Germinal center (tissue), 1 donor: ENCODE measurements at places on chromosomes 3 and 15.

- no peak for DNase-seq
These were observed 30.6 kb downstream of the NMD3 start for GRCh38 chr3:161251716-161252115.

- no peak for DNase-seq
These were observed 98.4 kb downstream of the FSIP1 start for GRCh38 chr15:39684233-39684632.

GRCh38 chr3:187183210-187183862, 13.9 kb upstream of the RTP1 start:
- DNase-seq: no peak

DNA sequence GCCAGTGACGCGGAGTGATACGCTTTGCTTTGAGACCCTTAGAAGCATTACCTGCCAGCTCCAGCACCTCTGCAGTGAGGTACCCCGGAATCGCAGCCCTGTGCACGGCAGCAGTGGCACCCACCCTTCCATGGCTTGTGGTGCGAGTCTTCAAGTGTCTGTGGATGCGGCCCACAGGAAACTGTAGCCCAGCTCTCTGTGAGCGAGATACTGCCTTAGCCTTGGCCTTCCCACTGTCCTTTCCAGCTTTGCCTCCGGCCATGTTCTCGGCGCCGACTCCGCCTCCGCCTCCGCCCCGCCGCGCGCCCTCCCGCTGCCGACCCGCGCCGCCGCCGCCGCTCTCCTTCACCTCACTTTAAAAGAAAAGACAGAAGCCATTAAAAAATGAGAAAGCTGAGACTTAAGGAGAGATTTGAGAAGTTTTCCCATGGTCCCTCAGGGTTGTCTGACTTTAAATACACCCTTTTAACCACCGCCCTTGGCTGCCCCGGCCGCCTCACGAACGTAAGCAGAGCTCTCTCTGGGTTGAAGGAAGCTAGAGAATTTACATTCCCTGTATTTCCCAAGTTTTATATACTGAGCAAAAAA, 78.5 kb upstream of the FAM174B start:
- no peak for DNase-seq

GRCh38 chr3:137762674-137763593, 1.2 kb upstream of the SOX14 start:
- DNase-seq: no peak

GRCh38 chr3:126357295-126358037, at the start of gene KLF15:
KLF15 (minus strand) TSS chr3:126357408; CDS start chr3:126352922, 4,486 bp downstream.
- peak; percentile 94 for DNase-seq

GRCh38 chr15:33068511-33068990, 126.0 kb downstream of the FMN1 start:
- no peak for DNase-seq

DNA sequence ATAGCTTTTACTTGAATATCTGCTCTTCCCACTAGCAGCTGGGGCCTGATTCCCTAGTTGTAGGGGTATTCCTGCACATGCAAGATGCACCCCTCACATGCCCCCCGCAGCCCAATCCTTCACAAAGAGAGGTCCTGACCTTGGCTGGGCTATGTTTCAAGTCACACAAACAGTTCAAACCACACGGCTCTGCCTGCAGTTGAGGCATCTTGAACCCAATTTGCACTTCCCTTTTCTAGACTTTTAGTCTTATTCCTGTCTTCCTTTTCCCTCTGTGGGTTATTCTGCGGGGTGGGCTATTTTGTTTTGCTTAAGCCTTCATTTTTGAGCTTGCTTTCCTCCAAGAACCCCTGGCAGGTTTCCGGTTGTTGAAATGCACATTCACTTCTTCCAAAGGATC, 13.3 kb upstream of the CCR1 start:
- DNase-seq: no peak

DNA sequence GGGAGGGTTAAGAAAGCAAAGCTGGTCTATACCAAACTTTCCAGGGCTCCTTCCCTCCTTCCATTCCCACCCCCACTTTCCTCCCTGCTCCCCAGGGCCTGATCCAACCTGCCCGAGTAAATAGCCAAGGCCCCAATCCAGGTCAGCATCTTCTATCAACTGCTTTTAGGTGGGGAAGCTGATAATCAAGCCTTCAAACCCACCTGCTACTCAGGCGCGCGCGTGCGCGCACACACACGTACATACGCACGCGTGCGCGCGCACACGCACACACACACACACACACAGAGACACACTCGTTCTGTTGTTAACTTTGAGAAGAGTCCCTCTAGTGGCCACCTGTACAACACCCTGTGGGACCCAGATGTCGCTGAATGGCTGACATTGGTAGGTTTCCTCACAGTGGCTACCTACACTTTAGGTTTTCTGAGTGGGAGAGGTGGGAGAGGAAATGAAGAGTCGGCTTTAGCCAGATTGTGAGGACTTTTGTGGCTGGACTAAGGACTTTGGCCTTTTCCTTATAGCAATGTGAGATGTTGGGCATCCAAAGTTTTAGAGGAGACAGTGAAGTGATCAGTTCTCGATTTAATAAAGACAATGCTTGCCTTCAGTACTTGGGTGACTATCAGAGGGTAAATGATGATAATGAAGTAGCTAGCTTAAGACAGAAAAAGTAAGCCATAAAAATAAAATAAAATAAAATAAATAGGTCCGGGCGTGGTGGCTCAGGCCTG, 179.9 kb upstream of the C2CD4B start:
- DNase-seq: peak; percentile 66

DNA sequence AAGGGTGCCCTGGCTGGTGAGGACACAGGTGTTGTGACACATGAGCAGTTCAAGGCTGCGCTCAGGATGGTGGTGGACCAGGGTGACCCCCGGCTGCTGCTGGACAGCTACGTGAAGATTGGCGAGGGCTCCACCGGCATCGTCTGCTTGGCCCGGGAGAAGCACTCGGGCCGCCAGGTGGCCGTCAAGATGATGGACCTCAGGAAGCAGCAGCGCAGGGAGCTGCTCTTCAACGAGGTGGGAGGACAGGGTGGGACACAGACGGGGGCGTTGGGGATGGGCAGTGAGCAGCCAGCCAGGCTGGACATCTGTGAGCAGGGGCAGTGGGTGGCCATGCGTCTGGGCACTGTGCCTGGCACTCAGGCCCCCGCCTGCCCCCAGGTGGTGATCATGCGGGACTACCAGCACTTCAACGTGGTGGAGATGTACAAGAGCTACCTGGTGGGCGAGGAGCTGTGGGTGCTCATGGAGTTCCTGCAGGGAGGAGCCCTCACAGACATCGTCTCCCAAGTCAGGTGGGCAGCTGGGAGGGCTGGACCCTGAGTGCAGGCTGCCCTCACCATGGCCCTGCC, 10.3 kb downstream of the ANKRD63 start:
- no peak for DNase-seq

DNA sequence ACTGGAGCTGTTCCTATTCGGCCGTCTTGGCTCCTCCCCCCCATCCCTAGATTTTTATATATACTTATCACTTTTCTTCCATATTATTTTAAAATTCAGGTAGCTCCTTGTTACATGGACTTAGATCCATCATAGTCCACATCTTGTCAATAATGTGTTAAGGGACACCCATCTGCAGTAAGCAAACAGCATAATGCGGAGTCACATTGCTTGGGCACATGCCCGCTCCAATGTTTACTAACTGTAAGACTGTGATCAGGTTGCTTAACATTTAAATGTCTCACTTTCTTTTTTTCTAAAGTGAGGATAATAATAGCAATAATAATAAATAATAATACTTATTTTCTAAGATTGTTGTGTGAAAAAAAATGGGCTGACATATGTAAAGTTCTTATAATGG, 303.2 kb upstream of the SOX14 start:
- DNase-seq: no peak

DNA sequence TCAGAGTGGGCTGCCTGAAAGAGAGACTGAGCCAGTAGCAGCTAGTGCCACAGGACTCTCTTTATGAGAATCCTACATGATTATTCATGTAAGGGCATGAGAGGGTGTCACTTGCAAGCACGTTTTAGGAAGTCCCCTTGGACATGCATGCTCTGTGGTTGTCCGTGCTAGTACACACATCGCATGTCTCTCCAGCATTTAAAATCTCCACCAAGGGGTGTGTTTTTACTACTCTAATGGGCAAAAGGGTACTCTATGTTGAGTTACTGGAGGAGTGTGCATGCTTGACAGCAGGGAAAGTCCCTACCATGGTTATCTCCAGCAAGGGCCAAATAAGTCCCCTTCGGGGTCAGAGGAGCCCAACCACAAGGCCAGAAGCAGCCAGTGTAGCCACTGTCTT, 70.7 kb downstream of the DCLK3 start:
- DNase-seq: no peak

- no peak for DNase-seq
These were observed 123.3 kb upstream of the RASGRP1 start for GRCh38 chr15:38687775-38688495.

- no peak for DNase-seq
These were observed 319.9 kb upstream of the GBE1 start for GRCh38 chr3:82081351-82081750.

DNA sequence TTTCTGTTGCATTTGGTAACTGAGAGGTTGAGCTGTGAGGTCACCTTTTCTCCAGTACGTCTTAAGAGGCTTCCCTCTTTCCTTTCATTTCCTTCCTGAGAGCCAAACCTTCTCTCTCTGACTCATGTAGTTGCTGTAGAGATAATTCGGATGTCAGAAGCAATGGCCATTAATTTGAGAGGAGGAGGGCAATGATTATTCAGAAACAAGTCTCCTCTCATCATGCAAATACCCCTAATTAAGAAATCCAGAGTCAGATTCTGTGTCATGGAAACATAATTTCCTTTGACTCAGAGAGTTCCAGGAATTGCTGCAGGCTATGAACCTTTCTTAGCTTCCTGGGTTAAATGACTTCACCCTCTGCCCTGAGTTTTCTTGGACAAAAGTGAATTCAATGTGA, 59.0 kb upstream of the GSK3B start:
- DNase-seq: no peak

DNA sequence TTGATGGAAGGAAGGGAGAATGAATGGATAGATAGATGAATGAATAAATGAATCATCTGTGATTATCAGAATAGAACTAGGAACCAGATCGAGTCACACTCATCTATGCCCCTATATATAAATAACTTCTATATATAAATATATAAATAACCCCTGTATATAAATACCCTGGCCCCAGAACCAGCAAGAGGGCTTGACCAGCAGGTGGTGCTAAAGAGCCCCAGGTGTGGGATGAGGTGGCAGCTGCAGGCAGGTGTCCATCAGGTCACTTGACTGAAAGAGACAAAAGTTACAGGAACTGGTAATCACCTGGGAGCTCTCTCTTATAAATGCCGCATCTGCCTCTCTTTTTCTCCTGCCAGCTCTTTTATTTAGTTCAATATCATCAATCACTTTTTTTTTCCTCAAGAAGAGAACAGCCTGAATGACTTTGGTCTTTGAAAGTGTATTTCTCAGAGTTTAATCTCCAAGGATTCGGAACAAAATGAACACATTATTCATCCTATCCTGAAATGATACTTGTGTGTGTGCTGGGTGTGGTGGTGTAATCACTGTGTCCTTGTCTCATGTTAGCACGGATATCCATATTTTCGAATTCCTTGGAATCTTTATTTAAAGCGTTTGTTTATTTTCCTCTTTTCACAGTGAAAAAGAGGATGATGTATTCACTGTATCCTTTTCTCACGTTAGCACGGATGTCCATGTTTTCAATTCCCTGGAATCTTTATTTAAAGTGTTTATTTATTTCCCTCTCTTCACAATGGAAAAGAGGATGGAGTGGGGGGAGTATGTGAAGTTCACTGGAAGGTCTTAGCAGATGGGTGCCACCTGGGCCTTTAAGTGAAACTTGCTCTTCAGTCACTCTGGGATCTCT, 35.4 kb upstream of the ATG7 start:
- DNase-seq: peak; percentile 67

GRCh38 chr15:78930577-78931388, 14.1 kb downstream of the CTSH start:
- DNase-seq: no peak

GRCh38 chr3:67048067-67048714, 50.1 kb downstream of the KBTBD8 start:
- peak; percentile 63 for DNase-seq

- no peak for DNase-seq
These were observed 2.9 kb downstream of the KLHL24 start for GRCh38 chr3:183638101-183638852.

GRCh38 chr3:11601446-11602238, 42.1 kb downstream of the VGLL4 start:
- peak; percentile 86 for DNase-seq

- no peak for DNase-seq
These were observed 114.4 kb upstream of the RPL32 start for GRCh38 chr3:12955651-12956315.

DNA sequence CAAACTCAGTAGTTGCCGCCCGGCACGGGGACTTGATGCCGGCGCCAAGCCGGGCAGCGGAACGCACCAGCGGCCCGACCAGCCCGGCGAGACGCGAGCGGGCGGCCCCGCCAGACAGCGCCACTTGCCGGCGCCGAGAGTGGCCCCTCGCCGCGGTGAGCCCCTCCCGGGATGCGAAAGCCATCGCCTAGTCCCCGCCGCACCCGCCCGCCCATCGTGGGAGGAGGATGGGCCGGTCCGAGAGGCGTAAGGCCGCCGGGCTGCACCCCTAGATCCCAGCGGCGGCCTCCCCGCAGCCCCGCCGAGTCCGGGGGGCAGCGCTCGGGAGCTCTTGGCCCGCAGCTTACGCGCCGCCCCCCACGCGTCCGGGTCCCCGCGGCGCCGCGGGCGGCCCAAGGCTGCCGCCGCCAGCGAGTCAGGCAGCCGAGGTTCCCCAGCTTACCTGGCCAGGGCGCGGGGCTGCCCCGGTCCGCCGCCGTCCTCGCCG, 609 bp downstream of the GOLGA8A start:
- DNase-seq: peak; percentile 48

DNA sequence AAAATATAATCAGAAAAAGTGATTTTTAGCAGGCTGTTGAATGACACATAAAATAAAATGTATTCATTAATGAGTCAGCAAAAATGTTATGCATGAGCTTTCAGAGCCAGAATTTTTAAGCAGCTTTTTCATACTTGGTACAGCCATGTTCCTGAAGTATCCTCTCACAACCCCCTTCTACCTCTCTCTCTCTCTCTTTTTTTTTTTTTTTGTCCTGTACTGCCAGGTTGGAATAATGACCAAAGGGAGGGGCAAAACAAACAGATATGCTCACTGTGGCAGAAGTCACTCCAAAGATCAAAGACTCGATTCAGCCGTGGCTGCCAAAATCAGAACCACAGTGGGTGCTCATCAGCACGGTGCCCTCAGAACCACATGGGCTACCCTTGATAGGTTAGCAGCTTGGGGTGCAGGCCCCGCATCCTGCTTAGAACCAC, 383.0 kb downstream of the ZBTB20 start:
- DNase-seq: no peak

GRCh38 chr3:191499307-191500080, 38.5 kb downstream of the PYDC2 start:
- no peak for DNase-seq

DNA sequence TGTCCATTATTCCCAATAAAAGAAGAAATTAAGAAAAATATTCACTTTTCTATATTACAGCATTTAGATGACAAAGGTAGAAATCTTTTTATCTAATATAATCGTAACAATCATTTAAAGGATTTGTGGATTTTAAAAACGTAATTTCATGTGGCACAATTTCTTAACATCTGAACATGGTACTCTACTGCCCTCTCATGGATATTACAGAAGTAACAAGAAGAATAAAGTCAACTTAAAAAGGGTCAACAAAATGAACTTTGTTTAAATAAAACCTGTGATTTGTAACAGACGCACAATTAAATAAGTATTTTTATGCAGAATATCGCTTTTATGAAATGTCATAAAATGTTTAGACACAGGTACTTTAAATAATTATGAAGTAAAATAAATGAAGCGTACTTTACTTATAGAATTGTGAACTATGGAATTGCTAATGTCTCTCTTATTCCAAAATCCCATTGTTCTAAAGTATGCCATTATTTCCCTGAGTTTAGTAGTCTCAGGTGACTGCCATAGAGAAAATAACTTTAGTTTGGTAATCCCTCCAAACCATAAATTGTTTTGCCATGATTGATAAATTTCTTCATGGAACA, 366.8 kb upstream of the ZNF385D start:
- DNase-seq: peak; percentile 2
